ENCODE measurements at places on chromosomes 16 and 17.

DNA sequence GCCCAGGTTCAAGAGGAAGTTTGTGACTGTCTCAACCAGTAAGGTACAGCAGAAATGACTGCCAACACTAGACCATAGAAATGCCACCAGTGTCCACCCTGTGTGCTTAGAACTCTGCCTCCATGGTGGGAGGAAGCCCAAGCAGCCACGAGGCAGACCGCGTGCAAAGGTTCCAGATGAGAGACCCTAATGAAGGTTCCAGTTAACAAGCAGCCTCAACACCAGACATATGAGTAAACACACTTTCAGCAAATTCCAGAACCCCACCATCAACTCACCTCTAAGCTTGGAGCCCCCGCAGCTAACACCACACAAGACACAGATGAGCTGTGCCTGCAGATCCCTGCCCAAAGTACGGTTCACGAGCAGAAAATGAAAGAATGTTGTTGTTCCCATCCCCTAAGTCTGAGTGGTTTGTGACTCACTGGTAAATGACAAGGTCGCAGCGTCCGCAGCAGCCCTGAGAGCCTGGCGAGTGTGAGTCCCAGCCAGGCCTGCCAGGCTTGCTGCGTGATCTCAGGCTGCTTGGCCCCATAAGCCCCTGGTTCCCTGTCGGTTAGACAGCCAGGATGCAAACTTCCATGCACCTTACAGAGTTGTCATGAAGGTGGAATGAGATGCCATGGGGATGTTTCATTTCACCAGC, 193.7 kb downstream of the C16orf95 start:
- DNase-seq, result no peak

- DNase-seq, result no peak
Observed at GRCh38 chr16:70573451-70574121, 50.0 kb downstream of the SF3B3 start.

GRCh38 chr16:23064639-23065038, 84.6 kb downstream of the USP31 start:
- no peak for DNase-seq

- DNase-seq, result no peak
Observed at GRCh38 chr17:30557916-30558685, 80.9 kb downstream of the GOSR1 start.

GRCh38 chr16:31110106-31111034, 2.2 kb downstream of the BCKDK start:
- DNase-seq, result no peak

DNA sequence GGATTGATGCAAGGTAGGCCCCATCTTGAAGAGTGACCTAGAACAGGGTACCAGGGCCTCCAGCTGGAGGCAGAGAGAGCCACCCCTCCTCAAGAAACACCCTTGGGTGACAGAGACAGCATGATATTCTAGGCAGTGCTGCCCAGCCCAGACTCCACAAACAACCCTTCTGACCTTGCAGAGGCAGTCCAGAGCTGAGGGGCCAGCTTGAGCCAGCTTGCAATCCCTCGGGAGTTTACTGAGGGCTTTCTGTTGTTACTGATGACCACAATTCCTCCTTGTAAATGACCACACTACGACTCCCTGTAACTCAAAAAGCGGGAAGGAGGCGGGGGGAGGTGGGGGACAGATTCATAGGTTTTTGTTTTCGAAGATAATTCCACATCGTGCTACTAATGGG, 18.6 kb upstream of the MNT start:
- DNase-seq, result no peak

- DNase-seq, result no peak
Observed at GRCh38 chr17:27954548-27955495, 61.7 kb upstream of the LYRM9 start.

DNA sequence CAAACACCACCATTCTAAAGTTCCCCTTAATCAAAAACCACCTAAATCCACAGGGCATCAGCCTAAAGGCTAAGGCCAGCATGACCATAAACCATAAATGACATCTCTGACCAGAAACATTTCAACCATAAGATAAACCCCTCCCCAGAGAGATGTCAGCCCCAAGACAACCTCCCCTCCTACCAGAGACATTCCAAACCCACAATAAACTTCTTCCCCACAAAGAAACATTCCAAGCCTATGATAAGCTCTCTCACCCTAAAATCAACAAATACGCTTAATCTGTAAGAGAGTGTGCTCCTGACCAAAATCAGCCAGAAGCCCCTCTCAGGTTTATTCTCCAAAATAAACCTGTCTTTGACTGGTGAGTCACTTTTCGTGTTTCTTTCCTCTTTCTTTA, 54.8 kb downstream of the SLFN5 start:
- no peak for DNase-seq

Data from dorsolateral prefrontal cortex (tissue), 122 donors.